ENCODE measurements at places on chromosomes 16 and 17. TPM values are rescaled to one million over a fixed set of nuclear protein-coding genes. Genes with fewer than 3 reads are reported as not detected.

GRCh38 chr17:61285526-61286320 lies 113.9 kb upstream of the TBX2 start:
- DNase-seq, result peak; percentile 35

The LGALS9B gene
- total RNA-seq, result not detected

DNA sequence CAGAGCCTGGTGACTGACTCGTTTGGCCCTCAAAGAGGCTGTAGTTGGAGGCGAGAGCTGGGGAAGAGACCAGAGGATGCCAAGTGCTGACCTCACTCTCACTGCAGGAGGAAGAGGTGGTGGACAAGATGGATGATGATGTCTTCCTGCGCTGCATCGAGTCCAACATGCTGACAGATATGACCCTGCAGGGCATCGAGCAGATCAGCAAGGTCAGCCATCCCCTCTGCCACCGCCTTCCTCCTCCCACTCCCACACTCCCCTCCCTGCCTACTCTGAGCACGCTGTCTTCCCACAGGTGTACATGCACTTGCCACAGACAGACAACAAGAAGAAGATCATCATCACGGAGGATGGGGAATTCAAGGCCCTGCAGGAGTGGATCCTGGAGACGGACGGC lies 26.9 kb downstream of the POLR2A start:
- DNase-seq, result no peak

The WIPI1 gene
- total RNA-seq, result 27.5 TPM

DNA sequence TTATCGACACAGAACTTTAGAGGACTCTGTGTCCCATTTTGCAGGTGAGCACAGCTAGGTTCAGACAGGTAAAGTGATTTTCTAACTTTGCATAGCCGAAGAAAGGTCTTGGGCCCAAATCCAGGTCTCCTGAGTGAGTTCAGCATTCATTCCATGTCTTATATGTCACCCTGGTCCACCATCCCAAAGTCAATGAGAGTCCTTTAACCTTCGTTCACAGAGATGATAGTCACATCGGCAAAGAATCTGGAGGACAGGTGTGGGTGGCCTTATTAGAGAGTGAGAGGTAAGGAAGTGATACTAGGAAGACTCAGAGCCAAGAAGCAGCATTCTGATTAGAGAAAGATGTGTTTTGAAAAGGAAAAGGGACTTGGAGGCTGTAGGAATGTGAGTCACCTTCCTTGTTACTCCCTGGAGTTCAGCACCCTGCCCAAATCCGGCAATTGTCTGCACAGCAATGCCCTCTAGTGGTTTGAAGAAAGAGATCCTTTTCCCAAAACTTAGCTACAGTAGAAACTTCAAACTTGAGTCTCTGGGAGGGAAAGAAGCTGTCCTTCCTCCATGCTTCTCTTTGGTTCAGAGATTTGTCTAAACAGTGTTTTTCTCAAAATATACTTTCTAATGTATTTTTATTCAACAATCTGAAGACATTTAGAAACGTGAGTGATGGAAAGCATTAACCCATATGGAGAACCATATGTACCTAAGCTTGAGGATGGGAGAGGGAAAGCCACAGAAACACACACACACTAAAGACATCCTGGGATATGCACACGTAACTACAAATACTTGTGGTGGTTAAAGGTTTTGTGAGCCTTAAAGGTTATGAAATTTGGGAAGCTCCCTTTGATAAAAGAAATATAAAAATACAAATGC lies 96.4 kb upstream of the SHISA6 start:
- no peak for DNase-seq

DNA sequence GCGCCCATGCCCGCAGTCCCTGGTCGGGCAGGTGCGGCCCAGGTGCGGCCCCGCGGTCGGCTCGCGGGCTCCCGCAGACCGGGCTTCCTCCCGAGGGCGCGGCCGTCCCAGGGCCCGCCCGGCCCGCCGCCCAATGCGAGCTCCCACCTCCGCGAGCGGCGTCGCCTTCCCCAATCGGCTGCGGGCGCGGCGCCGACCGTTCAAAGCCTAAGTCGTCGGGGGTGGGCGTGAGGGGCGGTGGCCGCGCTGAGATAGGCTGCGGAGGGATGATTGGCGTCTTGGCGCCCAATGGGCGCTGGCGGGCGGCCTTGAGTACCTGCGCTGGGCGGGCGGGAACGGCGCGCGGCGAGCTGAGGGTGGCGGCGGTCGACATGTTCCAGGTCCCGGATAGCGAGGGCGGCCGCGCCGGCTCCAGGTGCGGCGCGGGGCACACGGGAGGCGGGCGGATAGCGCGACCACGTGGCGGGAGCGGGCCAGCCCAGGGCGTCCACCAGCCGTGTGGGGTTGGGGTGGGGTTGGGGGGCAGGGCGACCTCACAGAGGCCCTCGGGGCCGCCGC lies at the start of gene JPT2:
TSS of gene JPT2 (plus strand) at position 338 of the 558 bp plus-strand sequence. CDS start at position 372, 34 bp downstream.
- peak; percentile 98 for DNase-seq

DNA sequence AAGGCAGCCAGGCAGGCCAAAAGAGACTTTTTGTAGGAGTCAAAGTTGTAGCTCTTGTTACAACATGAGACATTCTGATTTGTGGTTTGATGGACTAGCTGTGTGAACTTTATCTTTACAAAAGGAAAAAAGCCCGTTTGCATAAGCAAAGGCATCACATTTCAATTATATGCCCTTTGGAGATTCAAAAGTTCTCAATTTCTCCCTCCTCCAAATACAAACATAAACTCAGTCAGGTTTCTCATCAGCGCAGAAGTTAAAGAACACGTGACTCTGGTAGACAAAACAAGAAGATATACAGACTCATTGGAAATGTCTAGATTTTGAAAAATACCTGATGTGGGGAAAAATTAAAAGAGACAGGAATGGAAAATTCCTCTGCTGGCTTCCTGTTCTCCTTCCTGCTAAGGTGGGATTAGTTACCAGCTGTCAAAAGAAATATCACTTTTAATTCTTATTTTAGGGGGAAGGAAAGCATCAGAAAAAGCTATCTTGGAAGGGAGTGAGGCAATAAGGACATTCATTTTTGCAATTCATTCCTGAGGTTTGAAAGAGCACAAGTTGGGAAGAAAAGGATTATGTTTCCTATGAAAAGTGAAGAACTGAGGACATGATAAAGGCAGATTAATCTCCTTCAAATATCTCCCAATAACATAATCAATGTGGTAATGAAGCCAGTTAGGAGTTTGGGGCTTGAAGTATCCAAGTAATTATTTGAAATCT lies 4.6 kb upstream of the KCNJ16 start:
- DNase-seq, result no peak

GRCh38 chr17:55237268-55237667 lies 27.5 kb upstream of the HLF start:
- no peak for DNase-seq

DNA sequence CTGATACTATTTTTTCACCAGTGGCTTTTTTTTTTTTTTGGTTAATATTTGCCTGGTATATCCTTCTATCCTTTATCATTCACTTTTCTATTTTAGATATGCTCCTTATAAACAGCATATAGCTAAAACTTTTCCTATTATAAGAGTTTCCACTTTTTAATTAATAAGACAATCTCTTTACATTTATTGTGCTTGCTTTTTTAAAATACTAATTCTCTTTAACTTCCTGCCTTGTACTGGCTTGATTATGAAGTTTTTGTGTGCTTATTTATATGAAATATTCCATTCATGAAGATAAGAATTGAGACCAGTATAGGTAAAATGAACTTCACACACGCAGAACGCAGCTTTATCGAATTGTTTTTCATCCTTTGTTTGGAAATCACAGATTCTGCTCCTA lies 9.0 kb upstream of the CDRT15 start:
- DNase-seq, result no peak

DNA sequence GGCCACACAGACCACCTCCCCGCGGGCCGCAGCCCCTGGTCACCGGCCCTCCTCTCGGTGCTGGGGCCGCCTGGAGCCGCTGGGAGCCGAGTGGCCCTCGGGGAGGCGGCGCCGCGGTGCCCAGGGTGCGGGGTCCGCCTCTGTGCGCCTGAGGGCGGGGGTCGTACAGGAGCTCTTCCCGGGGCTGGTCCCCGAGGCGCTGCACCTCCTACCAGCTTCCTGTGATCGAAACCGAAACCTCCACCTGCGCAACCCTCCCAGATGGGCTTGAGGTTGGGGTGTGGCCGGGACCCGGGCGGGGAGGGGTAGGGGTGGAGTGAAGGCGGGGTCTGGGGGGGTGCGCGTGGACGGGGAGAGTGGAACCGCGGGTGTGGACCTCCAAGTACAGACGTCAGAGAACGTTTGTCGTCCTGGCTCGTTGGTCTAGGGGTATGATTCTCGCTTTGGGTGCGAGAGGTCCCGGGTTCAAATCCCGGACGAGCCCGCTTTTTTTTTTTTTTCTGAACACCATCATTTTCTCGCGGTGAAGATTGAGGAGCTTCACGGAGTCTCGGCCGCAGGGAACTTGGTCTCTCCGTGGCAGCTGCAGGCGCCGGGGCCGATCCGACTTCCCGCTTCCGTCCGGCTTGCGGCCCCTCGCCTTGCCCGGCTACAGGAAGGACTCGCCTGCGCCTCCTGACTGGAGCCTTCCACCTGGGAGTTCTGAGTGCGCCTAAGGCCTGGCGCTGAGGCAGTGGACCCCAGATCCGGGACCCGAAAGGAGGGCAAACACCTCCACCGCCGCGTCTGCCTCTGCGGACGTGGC lies 23.9 kb downstream of the ZNF213 start:
- peak; percentile 92 for DNase-seq

- no peak for DNase-seq
These were observed 25.8 kb downstream of the UBN1 start for GRCh38 chr16:4873091-4873490.

GRCh38 chr16:4675864-4676786 lies 17.2 kb upstream of the NUDT16L1 start:
- peak; percentile 91 for DNase-seq

The KRT36 gene
- not detected for total RNA-seq

DNA sequence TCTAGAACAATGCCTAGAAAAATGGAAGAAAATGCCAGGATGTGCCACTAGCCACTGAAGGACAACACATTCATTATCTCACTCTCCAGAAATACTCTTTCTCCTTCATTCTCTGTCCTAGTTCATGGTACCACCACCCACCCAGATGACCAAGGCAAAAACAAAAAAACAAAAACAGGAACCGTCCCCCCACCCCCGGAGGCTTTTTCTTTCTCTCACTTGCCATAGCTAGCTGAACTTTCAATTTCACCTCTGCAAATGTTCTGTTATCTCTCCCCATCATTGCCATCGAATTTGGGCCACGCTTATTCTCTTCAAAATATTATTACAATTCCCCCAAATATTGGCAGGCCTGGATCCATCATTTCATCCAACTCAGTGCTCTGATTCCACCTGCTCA lies 49.0 kb downstream of the SOX9 start:
- DNase-seq, result no peak

The ST3GAL2 gene
- 16.7 TPM for total RNA-seq

The SCNN1B gene
- not detected for total RNA-seq

DNA sequence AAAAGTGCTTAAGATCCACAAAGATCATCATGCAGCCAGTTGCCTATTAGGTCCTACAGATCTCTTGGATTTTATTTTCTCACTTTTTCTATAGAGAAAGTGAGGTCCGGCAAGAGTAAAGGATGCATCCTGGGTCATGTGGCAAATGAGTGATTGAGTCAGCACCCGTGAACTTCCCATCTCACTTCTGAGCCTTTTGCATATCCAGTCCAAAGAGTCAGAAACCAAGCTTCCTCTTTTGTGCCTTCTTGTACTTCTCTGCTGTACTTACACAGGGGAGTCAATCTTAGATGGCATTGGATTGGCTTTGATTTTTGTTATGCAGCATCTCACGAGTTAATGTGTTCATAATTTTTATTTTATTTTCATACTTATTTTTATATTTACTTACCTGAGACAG lies 114.2 kb upstream of the IRX5 start:
- DNase-seq, result no peak

The SLC9A5 gene
- 6.1 TPM for total RNA-seq

GRCh38 chr16:29808219-29808900 lies 2.0 kb downstream of the MAZ start:
- peak; percentile 56 for DNase-seq

The KAT8 gene
- total RNA-seq, result 49.6 TPM

The IL21R gene
- 55.9 TPM for total RNA-seq

DNA sequence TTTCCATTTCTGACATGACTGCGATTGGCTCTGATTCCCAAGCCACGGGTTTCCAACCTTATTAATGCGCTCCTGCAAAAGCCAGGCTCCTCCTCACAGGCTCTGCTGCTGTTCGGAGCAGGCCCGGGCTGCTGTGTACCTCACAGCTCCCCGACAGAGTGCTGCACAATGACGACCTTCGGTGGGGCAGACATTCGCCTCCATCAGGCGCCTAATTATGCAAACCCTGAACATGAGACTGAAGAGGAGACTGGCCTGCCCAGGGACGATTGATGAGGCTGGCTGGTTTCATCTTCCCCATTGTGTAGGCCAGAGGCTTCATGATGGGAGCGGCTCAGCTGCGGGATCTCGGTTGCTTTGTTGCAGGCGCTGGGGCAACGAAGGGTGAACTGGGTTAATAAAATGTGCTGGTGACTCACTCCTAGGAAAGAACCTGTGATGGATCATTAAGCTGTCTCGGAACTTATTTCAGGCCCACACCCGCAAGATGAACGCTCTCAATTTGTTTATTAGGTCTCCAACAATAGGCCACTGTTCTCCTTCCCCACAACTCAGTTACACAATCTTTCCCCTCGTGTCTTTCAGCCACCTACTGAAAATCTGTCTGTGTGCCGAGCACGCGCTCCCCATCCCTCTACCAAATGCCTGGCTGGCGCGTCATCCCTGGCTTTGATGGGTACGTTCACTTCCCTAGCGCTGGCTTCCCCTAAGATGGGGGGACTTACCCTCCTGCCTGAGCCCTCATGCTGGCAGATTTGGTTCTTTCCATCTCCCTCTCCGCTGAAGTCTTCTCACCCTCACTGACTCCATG lies 27.2 kb upstream of the TOB1 start:
- no peak for DNase-seq

The ABCC3 gene
- total RNA-seq, result not detected

The C17orf78 gene
- total RNA-seq, result not detected

GRCh38 chr16:68384288-68385161 lies 63.8 kb downstream of the SMPD3 start:
- no peak for DNase-seq

- peak; percentile 12 for DNase-seq
These were observed 135.2 kb downstream of the SHISA9 start for GRCh38 chr16:13036600-13036999.

GRCh38 chr16:87490096-87490798 lies 2.6 kb downstream of the ZCCHC14 start:
- DNase-seq, result no peak

The FA2H gene
- total RNA-seq, result not detected

- no peak for DNase-seq
These were observed 154.0 kb downstream of the LGALS9B start for GRCh38 chr17:20313306-20313705.

- peak; percentile 61 for DNase-seq
These were observed 3.6 kb upstream of the HS3ST3B1 start for GRCh38 chr17:14297161-14297851.

The KRT13 gene
- not detected for total RNA-seq

The SOST gene
- total RNA-seq, result not detected

- DNase-seq, result no peak
These were observed 957.1 kb upstream of the RBFOX1 start for GRCh38 chr16:6375465-6376075.

DNA sequence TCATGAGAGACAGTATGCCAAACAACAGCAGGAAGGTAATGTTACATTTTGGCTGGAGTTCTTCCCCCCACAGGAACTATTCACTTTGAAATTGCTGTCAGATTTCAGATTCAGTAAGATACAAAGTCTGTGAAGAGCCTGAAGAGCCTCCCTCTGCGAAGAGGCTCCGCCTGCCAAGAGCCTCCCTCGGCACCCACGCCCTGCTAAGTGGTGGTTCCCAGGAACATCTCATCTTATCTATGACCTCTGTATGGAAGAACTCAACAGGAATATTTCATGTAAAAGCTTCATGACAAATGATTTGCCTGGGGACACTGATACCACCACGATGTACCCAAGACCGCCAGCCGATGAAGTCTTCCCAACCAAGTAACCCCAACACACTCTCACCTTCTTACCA lies 3.2 kb downstream of the ZC3H7A start:
- DNase-seq, result peak; percentile 36

The DYNC1LI2 gene
- 37.9 TPM for total RNA-seq

The PAM16 gene
- total RNA-seq, result 52.8 TPM
